ENCODE measurements at places on chromosomes 13 and 19.

DNA sequence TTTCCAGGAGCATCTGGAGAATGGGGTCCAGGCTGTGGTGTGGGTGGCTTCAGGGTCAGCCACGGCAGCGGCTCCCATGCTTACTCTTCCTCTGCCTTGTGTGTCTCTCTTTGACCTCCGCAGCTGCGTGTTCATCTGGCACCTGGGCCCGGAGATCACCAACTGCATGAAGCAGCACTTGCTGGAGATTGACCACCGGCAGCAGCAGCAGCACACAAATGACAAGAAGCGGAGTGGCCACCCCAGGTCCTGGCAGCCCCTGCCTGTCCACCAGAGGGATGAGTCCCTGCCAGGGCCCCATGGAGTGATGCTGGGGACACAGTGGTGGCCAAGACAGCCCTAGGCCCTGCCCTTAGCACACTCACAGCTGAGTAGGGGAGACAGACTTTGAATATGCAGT is 18.4 kb upstream of the OVOL3 start:
- no peak for DNase-seq

DNA sequence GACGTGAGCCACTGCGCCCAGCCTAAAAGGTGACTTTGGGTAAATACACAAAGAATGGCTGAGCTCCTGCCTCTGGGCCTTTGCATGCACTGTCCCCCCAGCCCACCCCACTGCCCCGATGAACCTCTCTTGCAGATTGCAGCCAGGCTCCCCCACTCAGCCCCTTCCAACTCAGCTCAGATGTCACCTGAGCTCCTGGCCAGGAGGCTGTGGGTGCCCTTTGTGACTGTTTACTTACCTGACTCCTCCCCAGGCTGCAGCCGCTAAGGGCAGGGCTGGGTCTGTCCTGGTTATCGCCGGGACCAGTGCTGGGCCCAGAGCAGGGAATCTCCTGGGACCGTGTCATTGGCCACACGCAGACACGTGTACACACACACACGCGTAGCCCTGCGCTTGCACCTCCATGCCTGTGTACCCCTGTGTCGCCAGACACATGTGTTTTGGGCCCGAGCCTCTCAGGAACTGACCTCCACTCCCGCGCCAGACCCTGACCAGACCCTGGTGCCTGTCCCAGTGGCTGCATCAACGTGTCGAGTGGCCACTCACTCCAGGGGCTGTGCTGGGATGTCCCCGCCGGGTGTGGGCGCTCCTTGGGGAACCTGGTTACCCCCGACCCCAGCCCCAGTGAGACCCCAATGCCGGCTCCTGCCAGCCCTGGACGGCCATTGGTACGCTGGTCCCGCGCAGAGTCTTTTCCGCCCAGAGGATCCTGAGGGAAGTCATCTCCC is 18.7 kb downstream of the EFNA2 start:
- DNase-seq: no peak

DNA sequence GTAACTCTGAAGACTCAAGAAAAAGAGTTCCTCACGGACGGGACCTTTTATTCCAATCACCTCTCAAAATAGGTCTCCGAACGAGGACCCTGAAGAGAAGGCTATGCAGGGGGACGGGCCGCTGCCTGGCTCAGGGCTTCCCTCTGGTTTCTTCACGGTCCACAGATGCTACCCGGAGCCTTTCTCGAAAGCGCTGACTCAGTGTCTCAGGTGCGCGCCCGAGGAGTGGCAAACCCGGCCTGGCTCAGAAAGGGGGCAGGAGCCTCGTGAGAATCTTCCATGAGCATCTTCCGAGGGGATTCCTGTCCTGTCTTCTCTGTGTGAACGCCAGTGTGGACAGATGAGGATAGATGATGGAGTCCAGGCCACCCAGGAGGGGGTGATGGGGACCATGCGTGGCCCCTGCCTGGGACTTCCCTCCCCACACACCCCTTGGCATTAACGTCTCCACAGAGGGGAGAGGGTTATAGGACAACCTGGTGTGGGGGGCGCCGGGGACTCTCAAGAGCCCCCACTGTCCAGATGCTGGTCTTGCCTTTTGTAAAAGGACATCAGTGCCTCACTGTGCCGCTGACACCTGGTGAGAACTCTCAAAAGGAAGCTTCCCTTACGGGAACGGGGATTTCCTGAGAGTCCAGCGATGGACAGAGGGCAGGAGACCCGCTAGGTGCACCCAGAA is 16.5 kb downstream of the LSM4 start:
- DNase-seq: no peak

DNA sequence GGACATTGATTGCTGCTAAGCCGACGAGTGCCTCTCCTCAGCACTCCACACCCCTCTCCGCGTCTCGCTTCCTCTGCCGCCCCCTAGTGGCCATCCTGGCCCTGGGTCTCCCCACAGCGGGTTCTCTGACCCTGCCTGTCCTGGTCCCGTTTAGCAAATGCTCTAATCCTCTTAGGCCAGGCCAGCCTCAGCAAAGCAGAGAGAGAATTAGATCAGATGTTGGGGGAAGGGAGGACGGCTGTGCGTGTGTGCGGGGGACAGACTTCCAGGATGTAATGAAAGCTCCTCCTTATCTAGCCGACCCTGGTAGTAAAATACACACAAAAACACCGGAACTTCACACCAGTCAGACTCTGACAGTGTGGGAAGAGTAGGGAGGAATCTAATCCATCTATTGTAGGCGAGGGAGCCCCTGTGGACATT is 4.5 kb downstream of the TPRX2 start:
- peak; percentile 36 for DNase-seq

DNA sequence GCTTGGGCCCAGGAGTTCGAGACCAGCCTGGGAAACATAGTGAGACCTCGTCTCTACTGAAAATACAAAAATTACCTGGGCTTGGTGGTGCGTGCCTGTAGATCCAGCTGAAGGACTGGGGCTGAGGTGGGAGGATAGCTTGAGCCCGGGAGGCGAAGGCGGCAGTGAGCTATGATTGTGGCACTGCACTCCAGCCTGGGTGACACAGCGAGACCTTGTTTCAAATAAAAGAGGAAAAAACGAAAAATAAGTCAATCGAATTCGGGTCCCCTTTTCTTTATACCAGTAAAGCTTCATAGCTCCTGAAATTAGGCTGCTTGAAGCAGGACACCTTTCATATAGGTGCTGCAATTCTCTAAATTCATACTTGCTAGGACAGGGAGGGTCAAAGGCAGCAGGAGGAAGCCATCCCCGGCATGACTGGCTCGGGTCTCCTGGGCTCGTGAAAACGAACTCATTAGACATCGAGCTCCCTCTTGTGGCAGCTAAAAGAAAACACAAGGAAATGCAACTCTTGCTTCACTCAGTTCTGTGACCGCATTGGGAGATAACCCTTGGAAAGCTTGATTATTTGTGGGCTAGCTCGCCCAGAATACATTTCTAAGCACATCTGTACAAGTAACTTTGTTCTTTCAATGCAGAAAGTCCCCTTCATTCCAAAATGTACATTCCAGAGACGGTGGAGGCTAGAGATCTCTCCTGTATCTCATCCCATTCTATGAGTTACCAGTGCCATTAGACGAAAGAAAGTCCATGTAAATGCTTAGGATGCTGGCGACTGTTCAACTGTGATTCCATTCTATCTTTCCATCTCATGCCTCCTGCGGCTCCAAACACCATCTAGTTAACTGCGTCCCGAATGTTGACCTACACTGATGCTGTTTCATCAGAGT is 16.8 kb downstream of the FPR2 start:
- peak; percentile 45 for DNase-seq
